ENCODE measurements at places on chromosomes 3 and 15.

DNA sequence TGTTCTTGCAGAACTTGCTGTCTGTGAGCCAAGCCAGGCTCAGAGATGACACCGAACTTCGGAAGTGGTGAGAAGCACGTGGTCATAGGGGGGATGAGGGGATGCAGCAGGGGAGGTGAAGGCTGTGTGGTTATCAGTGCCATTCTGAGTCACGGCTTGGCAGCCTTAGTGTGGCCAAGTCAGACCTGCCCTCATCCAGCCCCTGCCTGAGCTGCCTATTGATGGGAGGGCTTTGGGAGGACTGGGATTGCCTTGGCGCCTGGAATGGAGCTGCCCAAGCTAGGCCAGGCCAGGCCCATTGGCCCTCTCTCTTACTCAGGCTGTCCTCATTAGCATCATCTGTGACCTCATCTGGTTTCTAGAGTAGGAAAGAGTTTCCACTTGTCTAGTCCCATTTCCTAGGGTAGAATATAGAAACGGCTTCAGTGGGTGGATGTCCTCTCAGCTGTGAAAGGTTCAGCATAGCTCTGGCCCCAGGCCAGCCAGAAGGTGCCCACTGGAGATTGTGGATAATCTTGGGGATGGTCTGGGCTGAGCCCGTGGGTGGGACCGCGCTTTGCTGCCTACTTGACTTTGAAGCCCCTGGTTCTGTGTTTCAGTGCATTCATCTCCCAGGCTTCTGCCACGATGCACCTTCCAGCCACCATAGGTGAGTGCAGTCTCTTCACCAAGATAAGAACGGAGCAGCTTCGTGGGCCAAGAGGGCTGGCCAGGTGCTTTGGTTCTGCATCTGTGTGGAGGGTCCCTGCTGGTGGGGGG is 7.2 kb downstream of the FAH start:
- no peak for DNase-seq

- DNase-seq, result no peak
Observed at GRCh38 chr15:40161693-40162391, 973 bp downstream of the BUB1B start.

- DNase-seq, result no peak
Observed at GRCh38 chr3:101203411-101203810, 117.0 kb downstream of the IMPG2 start.

GRCh38 chr15:37581866-37582532 is 352.4 kb upstream of the TMCO5A start:
- DNase-seq, result no peak

GRCh38 chr3:48466386-48467109 is 20.0 kb downstream of the ATRIP start:
- no peak for DNase-seq

DNA sequence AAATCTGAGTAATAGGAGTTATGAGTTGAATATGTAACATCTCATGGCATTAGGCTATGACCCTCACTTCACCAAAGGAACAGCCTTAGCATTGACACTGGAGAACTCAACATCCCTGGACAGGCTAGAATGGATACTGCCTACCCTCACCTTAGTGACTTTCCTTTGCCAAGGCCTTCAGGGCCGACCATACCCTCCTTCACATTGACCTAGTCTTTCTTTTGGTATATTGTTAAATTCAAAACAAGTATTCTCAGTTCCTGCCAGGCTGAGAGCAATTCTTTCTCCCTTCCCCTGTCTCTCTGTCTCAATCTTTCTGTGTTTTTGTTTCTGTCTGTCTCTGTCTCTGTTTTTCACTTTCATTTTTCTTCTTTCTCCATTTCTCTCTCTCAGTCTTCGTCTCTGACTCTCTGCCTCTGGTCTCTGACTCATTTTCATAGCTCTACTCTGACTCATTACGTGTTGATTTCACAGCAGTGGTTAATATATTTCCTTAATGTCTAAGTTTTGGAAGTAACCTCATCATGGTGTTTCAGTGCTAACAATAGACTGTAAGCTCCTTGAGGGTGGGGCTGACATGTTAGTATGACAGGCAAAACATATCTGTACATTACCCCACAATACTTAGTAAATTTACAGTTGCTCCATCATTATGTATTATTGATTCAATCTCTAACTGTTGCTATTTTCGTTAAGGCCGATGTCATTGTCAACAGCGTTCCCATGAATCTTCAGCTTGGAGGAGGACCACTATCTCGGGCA is 32.5 kb downstream of the PARP15 start:
- no peak for DNase-seq

- no peak for DNase-seq
Observed at GRCh38 chr15:51180011-51180410, 85.3 kb upstream of the TNFAIP8L3 start.

GRCh38 chr3:195208631-195209030 is 62.3 kb downstream of the XXYLT1 start:
- no peak for DNase-seq
